ENCODE measurements at places on chromosomes 7 and 10.

GRCh38 chr10:62414359-62414758 is 40.2 kb downstream of the ZNF365 start:
- DNase-seq = no peak

- no peak for DNase-seq
Measured at GRCh38 chr10:78963074-78964034, 105.4 kb upstream of the ZMIZ1 start.

DNA sequence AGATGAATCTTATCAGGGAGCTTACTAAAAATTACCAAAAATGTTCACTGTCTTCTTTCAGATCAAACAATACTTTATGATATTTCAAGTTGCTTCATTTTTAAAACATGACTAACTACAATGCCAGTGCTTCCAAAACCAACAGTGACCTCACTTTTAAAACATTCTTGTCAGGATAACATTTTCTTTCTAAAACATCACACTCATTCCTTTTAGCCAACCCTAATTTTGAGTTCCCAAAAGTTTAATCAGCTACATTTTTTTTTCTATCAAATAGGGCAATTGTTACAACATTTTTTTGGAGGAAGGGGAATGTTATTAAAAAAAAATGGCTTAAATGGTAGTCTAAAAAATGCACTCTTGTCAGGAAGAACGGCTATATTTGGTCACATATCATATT is 37.3 kb downstream of the RTKN2 start:
- DNase-seq = no peak

DNA sequence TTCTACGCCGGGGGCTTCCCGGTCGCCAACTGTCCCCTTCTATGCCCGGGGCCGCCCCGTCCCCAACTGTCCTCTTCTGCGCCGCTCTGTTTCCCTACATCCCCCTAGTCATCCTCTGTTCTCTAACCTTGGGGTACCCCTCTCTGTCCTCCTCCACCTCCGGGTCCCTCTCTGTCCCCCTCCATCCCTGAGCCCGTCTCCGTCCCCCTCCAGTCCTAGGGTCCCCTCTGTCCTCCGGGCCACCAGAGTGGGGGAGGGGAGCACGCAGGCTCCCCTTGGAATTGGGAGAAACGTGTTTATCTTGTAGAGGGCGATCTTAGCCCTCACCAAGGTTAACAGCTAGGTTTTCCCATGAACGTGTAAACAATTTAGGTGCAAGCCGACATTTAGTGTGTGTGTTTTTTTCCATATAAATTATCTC is 852 bp upstream of the KLF6 start:
- no peak for DNase-seq

DNA sequence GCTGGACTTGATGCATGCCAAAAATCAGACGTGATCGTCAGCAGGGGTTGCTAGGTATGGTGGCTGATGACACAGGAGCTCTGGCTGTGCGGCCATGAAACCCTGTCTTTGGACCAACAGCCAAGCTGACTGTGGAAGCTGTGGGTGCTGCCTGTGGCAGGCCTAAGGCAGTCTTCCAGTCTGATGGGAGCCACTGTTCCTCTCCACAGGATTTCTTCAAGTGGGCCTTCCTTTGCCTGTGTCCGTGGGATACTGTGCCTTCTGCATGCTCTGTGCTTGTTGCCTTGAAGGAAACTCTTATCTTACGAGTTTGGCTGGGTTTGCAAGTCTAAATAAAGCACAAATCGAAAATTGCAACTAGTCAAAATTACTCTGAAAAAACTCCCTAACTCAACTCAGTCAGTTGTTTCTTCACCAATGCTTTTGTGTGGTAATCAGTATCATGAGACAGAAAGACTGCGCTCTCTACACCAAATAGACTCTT is 101.9 kb upstream of the PDLIM1 start:
- no peak for DNase-seq

DNA sequence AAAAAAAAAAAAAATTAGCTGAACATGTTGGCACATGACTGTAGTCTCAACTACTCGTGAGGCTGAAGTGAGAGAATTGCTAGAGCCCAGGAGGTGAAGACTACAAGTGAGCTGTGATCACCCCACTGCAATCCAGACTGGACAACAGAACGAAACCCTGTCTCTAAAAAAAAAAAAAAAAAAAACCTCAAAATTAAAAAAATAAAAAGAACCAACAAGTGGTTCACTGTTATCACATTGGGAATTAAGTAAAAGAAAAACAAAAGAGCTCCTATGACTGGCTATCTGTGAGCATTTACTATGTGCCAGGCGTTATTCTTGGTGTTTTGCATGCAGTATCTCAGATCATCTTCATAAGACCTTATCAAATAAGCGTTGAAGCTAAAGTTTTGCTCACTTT is 66.0 kb downstream of the ANLN start:
- no peak for DNase-seq

GRCh38 chr7:38594949-38595348 is 36.2 kb downstream of the AMPH start:
- DNase-seq = no peak

- DNase-seq = no peak
Measured at GRCh38 chr7:83105948-83106347, 56.7 kb downstream of the PCLO start.

DNA sequence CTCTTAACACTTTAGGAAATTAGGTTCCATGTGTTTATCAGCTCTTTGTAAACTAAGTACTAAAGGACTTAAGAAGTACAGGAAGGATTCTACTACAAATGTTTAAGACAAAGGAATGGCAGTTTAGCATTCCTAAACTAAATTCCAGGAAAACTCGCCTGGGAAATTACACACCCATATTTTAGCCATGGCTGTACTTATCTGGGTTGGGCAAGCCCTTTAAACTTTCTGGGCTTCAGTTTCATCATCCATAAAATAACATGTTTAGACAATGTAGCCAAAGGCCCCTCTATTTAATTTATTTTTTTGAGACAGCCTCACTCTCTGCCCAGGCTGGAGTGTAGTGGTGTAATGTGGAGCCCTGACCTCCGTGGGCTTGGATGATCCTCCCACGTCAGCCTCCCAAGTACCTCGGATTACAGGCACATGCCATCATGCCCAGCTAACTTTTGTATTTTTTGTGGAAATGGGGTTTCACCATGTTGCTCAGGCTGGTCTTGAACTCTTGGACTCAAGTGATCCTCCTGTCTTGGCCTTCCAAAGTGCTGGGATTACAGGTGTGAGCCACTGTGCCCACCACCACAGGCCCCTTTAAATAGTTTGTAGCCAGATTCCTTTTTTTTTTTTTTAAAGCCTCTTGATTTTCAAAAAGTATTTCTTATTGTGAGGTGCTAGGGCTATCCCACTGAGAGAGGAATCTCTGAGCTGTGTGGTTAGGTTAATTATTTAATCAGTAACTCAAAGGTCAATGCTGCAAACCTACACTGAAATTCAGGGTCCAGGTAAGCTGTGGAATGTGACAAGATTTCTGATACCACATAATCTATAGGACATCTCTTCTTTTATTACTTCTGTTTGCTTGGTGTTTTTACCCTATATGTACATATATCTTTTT is 32.1 kb downstream of the TMEM60 start:
- DNase-seq = no peak

GRCh38 chr7:148286150-148286549 is 304.4 kb upstream of the C7orf33 start:
- DNase-seq = no peak

DNA sequence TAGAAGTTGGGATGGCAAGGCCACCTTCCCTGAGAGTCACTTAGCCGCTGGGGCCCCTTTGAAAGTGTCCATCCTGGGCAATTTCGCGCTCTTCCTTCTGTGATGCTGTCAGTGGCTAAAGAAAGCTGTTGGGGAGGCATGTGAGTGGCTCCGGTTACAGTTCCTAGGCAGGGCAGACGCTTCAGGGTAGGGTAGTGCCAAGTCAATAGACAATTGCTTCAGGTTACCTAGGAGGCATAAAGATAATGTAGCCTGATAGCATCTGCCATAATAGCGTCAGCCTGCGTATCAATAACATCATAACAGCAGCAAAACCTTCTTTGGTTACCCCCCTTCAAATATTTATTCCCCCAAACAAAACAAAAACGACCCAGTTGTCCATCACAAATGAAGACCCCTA is at the start of gene FAM107B:
TSS of gene FAM107B (minus strand) at position 101 of the 400 bp plus-strand sequence. CDS start 234 bp downstream, outside the sequence.
- DNase-seq = no peak

DNA sequence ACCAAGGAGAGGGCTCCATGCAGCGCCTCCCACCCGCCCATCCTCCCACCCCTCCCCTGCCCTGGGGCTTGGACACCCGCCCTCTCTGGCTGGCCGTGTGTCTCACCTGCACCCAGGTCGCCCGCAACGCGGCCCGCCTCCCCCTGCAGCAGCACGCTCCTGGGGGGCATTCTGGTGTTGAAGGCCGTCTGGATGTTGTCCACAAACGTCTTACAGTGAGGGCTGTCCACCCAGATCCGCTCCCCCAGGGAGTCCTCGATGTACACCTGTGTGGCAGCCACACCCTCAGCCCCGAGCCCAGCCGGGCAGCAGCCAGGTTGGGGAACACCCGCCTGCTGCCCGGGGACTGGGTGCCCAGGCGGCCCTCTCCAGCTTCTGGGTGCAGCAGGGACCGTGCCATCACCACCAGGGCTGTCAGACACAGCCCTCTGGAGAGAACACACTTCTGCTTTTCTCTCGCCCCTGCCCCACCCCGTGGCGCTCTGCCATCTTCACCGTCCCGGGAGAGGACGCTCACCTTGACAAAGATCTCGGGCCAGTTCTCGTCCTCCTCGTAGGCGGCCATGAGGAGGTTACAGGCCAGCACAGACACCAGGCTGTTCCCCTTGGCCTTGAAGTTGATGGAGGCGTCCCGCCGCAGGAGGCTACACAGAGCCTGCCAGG is 4.7 kb downstream of the INTS1 start:
- no peak for DNase-seq

DNA sequence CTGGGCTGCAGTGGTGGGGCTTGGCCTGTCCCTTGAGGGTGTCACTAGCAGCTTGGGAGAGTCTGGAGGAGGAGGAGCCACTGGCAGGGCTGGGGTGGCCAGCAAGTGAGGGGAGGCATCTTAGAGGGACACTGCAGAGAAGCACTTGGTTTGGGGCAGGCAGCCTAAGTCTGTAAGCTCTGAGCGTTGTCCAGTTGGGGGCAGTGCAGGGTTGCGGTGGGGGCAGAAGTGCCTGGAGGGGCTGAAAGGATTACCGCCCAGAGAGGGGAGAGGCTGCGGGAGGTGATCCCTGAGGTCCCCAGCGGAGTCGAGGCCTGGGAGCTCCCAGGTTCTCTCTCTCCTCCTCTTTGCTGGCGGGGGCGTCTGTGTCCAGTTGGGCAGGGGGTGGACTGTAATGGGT is 7.4 kb downstream of the ADCYAP1R1 start:
- no peak for DNase-seq

- DNase-seq = no peak
Measured at GRCh38 chr10:48519481-48520183, 85.2 kb downstream of the ARHGAP22 start.

- no peak for DNase-seq
Measured at GRCh38 chr7:134522601-134523000, 4.8 kb upstream of the AKR1B10 start.

GRCh38 chr10:6978187-6978627 is 398.1 kb upstream of the PRKCQ start:
- DNase-seq = no peak

DNA sequence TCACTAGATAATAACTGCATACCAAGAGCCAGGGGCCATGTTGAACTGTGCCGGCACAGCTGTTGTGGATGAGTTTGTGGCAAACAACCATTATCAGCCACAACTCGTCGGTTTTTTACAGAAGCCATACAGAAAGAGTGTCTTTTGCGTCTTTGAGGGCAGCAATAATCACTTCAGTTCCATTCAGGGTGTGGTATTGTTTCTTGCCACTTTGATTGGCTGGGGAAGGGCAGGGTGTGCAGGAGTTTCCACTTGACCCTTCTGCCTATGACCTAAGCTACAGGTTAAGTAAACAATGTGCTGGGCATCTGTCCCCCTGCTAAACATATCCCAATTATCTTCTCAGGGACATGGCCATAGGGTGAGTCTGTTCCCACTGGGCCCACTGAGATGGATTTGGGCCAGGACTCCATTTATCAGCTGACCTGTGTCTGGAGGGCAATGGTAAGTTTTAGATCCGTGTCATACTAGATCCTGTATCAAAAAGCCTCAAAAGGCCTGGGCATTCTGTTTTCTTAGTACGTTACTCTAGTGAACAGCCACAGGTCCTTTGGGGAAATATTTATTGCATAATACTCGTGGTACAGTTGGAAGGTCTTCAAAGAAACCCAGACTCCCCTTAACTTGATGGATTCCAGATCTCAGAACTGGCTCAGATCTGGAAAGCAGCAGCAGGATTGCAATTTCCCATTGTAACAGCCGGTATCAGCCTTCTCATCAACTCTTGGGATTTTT is 15.9 kb downstream of the ZNF3 start:
- DNase-seq = no peak

- no peak for DNase-seq
Measured at GRCh38 chr7:18740579-18740988, 245.0 kb downstream of the HDAC9 start.

- DNase-seq = no peak
Measured at GRCh38 chr10:69855346-69856111, 53.8 kb downstream of the COL13A1 start.

DNA sequence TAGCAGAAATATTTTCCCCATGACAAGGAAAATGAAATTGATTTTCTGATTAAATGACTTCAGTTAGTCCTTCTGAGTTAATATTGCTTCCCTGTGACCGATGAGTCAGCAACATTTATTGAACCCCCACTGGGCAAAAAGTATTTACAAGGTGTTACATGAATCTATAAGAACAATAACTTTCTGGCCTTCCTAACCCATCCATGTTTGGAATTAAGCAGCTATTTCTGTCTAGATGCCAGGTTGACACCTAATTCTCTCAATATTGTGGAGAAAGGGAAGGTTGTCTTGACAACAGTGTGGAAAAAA is 112.9 kb upstream of the JAZF1 start:
- no peak for DNase-seq

- no peak for DNase-seq
Measured at GRCh38 chr10:71213761-71214440, 1.5 kb downstream of the UNC5B start.

DNA sequence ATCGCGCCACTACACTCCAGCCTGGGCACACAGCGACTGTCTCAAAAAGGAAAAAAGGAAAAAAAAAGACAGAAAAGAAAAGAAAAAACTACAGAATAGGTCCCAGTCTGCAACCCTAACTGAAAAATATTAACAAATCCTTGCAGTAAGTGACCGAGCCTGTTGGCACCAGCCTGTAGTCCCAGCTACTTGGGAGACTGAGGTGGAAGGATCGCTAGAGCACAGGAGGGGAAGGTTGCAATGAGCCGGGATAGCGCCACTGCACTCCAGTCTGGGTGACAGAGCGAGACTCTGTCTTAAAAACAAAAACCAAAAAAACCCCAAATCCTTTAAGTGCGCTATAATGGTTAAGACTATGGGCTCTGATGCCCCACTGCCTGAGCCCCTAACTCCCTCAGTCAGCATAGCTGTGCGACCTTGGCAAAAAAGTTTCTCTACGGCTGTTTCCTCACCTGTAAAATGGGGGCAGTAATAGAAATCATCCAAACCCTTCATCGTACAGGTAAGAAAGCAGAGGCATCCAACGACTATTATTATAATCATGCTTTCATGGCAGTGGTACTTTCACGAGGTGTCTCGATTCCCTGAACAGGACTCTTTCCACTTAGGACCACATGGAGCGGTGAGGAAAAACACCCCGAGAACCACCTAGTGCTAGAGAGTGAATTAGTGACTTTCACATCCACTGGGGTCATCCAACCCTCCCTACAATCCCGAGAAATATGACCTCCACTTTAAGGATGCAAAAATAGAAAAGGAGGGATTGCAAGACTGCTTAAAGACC is 755 bp downstream of the TOMM7 start:
- no peak for DNase-seq
